ENCODE measurements at places on chromosomes 1 and 21.

- DNase-seq, result no peak
Measured at GRCh38 chr1:43285269-43285990, at the start of gene C1orf210. TSS of gene C1orf210 (minus strand) at chr1:43285581. CDS start at chr1:43283270, 2,311 bp downstream.

GRCh38 chr1:114828251-114828650, 26.4 kb upstream of the SYCP1 start:
- no peak for DNase-seq

DNA sequence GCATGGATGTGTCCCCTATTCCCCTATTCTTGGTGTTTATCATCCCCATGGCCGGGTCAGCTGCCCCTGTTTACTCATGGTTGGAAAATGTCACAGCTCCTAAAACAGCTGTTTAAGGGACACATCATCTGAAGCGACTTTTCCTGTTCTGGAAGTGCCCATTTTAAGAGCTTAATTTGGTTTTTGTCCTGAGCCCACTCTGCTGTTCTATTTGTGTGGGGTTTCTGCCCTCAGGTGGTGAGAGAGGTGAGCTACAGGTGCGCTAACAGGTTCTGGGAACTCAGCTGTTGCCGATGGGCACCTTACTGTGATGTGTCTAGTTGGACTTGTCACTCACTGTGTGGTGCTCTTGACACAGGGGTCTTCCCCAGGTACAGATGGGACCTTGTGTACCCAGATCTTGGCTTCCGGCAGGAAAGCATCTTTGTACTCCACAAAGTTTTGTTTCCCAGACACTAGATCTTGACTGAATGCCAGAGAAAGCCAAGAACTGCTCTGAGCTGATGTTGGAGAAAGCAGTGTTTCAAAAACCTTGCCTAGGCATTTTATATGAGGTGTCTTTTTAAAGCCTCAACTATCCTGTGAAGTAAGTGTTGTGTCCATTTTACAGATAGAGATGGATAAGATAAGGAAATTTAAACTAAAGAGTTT, 59.0 kb upstream of the CD1D start:
- DNase-seq, result peak; percentile 48

GRCh38 chr1:208606959-208607358, 362.8 kb upstream of the PLXNA2 start:
- DNase-seq, result no peak

GRCh38 chr1:95957748-95958147, 723.7 kb downstream of the RWDD3 start:
- DNase-seq, result no peak

DNA sequence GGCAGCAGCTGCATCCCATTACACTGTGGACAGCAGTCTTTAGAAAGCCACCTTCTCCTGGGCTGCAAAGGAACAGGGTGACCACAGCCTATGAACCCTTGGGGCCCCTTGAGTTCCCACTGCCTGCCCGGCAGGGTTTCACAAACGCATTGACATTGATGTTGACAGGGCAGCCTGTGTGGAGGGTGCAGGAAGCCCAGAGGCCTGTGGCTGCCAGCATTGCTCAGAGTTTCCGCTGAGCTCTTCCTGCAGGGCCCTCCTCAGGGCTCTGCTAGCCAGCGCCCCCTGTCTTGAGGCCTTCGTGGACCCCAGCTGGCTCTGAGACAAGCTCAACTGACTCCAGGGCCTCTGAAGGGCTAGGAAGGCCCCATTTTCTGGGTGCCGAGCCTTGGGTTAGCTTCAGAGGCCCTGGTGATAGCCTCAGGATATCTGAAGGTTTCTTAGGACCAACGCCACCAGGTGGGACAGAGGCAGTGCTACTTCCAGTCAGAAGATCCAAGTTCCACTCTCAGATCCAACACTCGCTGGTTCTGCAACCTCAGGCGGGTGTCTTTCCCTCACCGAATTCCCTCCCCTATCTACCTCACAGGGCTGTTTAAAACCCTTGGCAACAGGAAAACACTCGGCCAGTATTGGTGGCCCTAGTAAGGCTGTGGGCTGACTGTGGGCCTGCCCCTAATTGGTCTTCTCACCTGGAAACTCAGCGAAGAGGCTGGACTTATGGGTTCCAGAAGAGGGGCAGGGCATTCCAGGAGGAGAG, 27.2 kb upstream of the EPS8L3 start:
- peak; percentile 89 for DNase-seq

GRCh38 chr1:96834986-96835385, 113.4 kb downstream of the PTBP2 start:
- no peak for DNase-seq

Data from DND-41 (cell line).